Sigmoid colon (tissue), 7 donors: ENCODE measurements at places on chromosomes 3 and 15.

GRCh38 chr15:47618241-47618640 lies 99.1 kb upstream of the SEMA6D start:
- H3K27ac ChIP-seq = no peak overlapping the region
- no peak for DNase-seq
- H3K4me3 ChIP-seq = no peak overlapping the region
- H3K36me3 ChIP-seq = no peaks in the 10 kb centered on the region
- H3K27me3 ChIP-seq = no peaks in the 10 kb centered on the region
- H3K4me1 ChIP-seq = no peaks in the 10 kb centered on the region

DNA sequence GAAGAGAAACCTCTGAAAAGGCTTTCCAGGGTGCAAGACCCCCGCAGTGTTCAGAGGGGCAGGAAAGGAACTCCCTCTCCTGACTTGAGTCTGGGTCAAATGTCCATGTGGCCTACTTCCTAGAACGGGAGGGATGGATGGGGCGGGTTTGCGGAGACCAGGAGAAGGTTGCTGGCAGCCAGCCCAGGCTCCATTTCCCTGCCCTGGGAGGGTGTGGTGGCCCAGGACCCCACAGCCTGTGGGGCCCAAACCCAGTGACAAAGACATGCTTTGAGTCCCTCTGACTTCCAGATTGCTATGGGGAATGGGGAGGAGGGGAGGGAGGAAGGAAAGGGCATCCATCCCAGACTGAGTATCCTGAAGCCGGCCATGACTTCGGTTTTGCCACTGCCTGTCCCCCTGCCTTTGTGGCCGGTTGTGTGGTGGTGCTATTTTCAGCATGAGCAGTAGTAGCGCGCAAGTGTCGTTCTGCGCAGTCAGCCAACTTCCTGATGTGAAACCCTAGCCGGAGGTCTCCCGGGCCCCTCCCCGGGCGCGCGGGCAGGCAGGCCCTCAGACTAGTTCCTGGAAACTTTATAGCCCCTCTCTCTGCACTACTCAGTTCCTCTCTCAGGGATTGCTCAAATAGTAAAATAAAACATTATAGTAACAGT lies 24.4 kb downstream of the MAGEF1 start:
- no peak overlapping the region for H3K27ac ChIP-seq
- no peak overlapping the region for H3K4me3 ChIP-seq
- peak; percentile 79 for DNase-seq
- H3K27me3 ChIP-seq = no peaks in the 10 kb centered on the region

GRCh38 chr15:33138000-33138399 lies 56.5 kb downstream of the FMN1 start:
- no peaks in the 10 kb centered on the region for H3K36me3 ChIP-seq
- DNase-seq = no peak
- H3K4me3 ChIP-seq = no peak overlapping the region
- H3K27ac ChIP-seq = no peak overlapping the region
- H3K4me1 ChIP-seq = no peaks in the 10 kb centered on the region

DNA sequence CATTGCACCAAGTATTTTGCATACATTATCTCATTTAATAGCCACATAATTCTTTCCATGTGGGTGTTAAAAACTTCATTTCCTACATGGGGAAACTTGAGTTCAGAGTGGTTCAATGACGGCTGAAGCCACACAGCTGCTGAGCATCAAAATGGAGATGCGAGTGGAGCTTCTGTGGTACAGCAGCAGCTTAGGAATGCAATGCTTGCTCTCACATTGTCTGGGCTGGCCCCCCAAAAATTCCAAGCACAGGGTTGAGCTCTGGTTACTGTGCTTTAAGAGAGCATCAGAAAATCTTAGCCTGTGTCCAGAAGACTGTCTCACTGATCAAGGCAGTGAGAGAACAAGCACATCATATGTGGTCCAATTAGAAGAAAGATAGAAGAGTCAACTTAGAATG lies 57.4 kb upstream of the GADL1 start:
- no peak overlapping the region for H3K27ac ChIP-seq
- no peak overlapping the region for H3K4me3 ChIP-seq
- H3K27me3 ChIP-seq = no peaks in the 10 kb centered on the region
- DNase-seq = no peak
- no peaks in the 10 kb centered on the region for H3K4me1 ChIP-seq

GRCh38 chr15:96354731-96355567 lies 24.4 kb downstream of the NR2F2 start:
- peaks cover 11% of the 10 kb centered on the region for H3K27me3 ChIP-seq
- H3K4me3 ChIP-seq = peak overlapping the region; percentile 69
- peaks cover 34% of the 10 kb centered on the region for H3K4me1 ChIP-seq

DNA sequence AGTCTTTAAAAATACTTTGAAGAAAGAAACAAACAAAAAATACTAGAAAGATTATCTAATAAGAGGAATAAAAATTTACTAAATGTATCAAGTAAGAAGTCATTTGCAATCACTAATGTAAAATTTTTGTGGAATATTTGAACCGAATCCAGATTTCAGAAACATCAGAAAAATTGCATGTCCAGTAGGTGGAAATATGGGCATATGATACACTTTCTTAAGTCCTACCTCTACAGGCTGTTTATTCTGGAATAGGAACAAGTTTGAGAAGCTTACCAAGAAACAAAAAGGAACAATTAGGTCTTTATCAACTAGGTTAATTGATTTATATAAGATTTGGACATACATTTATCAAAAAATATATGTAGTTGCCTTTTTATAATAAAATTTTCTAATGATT lies 292.9 kb upstream of the ROBO1 start:
- no peak for DNase-seq
- H3K36me3 ChIP-seq = no peaks in the 10 kb centered on the region
- no peak overlapping the region for H3K4me3 ChIP-seq
- H3K27ac ChIP-seq = no peak overlapping the region
- no peaks in the 10 kb centered on the region for H3K4me1 ChIP-seq
